CD4-positive, alpha-beta T cell treated with Interleukin-2 at 100 ng/mL for 4 hours (primary cell): ENCODE measurements at places on chromosomes 6 and 20.

DNA sequence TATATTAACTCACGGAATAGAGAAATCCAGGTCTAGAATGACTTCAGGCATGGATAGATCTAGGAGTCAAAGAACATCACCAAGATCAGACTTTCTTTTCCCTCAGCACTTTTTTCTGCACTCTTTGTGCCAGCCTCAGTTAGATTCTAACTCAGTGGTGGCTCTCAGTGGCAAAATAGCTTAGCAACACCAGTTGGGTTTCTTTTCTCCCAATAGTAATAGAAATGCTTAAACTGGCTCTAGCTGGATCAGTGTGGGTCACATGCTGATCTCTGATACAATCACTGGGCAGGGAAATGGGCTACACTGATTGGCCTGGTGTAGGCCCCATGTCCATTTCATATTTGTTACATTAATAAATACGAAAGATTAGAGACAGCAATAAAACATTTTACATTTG is 44.2 kb upstream of the ARFGEF2 start:
- DNase-seq, result no peak

DNA sequence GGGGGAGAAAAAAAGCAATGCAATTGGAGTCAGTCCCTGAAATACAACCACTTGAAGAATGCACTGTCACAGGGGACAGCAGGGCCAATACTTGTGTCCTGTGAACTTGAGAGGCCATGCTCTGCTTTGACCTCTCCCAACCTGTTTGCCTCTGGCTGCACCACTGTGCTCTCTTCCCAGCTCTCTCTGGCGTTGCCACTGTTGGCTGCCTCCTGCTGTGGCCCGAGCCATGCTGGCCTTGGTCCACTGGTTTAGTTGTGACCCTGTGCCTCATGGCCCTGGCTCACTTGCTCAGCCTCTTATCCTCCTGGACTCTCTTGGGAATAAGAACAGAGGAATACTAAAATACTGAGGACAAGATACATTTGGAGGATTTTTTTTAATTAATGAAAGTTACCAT is 14.5 kb upstream of the FBXO30 start:
- DNase-seq, result no peak

DNA sequence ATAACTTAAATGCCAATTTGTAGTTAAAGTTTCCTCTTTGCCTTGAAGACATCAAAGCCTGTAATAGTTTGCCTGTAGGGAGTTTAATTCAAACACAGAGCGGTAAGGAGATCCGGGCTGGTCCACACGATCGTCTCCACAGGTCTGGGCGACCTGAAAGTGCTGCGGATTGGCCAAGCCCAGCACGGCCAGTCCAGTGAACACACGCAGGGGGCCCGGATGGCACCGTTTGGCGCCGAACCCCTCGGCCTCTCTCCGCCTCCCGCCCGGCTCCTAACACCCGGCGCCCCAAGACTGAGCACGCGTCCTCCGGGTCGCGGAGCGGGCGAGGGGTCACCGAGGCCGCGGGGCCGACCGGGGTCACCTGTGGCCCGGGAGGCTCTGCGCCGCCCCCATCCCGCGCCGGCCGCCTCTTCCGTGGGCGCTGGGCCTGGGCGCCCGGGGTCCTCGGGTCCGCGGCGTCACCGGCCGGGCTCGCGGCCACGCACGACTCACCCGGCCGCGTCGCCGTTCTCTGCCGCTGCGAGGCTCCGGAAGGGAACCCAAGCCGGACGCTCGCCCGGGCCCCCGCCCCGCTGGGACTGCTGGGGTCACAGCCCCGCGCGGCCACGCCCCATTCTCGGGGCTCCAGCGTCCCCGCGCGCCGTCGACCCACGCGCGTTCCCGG is 481 bp downstream of the SERPINB6 start:
- DNase-seq, result peak; percentile 49

- peak; percentile 50 for DNase-seq
Observed at GRCh38 chr20:24045621-24046318, 57.2 kb upstream of the GGTLC1 start.

DNA sequence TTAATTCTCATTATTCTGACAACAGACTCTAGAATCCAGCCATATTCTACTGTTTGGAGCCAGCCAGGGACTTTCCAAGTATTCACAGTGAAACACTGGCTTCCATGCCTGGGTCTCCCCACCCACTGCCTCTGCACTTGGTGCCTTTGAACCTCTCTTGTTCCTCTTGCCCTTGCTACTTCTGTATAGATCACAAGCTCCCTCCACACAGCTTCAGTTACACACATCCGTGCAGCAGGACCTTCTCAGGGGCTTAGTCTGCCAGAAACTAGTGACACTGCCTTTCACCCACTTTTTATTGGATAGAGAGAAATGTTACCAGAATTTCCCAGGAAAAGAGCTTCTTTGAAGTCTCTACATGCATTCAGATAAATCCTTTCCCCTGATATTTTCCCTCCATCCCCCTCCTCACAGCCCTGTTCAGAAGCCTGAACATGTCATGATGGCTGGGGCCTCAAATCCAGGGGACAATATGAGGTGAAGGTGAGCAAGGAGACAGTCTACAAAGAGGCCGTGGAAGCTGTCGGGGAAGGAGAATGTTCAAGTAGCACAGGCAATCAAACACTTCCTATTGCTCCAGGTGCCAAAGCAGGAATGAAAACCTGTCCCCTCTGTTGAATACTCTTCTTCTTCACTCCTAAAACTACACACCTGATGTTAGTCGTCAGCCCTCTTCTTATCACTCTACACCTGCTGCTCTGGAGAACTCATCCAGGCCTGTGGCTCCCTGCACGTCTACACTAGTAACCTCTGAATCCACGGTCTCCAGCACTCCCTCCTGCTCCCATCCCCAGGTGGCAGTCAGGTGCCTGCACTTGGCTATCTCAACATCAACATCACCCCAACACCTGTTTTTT is 20.2 kb upstream of the HLA-DOA start:
- peak; percentile 34 for DNase-seq
